ENCODE measurements at places on chromosomes 3 and 15.

DNA sequence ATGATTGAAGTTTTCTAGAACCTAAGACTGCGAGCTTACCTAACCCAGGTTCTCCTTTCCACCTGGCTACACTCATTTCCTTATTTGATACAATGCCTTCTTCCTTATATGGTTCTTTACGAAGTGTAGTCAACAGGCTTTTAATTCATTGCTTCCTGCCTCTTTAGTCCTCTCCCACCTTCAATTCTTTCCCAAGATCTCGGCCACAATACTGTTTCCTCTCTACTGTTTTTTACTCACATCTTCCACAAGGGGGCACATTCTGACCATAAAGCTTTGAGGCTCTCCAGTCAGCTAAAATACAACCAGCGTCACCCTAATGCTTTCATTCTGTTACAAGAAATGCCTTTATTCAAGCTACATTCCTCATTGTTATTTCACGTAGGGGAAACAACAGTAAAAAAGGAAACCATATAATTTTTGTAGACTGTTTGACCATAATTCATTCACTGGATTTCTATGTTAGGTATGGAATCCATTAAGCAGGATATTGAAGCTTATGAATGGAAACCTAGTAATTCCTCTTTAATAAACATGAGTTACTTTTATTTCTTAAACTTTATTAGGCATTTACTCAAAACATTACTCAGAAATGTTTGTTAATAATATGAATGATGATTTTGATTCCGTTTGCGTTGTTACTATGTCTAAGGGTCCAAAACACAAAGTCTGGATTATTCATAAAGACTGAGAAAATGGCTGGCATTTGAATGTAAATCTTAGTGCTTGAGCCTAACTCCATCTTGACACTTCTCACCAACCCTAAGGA, 29.5 kb upstream of the VEPH1 start:
- no peak for DNase-seq

DNA sequence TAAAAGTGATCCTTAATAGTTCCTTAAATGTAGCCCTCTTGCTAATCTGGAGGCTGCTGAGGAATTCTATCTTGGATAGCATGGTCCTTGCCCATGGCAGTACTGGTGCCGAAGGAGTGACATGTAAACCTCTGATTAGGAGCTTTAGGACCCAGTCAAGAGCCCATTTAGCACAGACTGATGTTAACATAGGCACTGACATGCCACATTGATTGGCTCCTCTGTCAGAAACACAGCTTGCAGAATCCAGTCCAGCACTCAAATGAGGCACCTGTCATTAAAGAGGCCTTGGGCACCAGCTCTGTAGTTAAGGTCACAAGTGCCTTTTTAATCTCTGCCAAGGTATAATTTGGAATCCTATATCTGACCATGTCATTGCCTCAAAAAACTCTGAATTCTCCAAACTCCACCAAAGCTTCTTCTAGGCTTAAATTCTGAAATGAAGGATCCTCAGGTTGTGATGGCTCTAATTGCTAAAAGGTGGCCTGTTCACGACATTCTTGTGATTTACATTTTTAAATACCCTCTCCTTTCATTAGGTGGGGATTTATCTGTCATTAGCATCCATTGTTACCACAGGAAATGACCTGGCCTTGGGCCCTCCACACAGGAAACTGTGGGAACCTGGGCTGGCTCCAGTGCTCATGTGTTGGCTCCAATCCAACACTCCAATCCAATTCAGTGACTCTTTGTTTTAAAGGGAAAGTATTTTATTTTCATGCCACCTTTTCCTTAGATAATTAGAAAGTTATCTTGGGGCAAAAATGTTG, 57.3 kb upstream of the RNF7 start:
- DNase-seq = no peak

DNA sequence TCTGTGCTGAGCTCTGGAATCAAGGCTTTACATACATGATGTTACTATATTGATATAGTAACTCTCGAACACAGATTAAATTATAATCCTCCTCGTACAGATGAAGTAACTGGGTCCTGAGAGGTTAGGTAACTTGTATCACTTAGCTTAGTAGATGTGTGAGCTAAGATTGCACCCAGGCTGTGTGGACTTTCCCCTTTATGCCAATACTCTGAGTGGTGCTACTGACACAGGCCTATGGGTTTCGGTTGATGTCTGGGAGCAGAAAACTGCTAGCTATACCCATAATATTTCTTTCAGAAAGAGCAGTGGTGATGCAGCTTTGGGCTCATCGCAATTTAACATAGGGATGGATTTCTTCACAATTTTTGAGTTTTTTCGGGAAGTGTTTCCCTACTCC, 259.7 kb downstream of the RBMS3 start:
- no peak for DNase-seq

DNA sequence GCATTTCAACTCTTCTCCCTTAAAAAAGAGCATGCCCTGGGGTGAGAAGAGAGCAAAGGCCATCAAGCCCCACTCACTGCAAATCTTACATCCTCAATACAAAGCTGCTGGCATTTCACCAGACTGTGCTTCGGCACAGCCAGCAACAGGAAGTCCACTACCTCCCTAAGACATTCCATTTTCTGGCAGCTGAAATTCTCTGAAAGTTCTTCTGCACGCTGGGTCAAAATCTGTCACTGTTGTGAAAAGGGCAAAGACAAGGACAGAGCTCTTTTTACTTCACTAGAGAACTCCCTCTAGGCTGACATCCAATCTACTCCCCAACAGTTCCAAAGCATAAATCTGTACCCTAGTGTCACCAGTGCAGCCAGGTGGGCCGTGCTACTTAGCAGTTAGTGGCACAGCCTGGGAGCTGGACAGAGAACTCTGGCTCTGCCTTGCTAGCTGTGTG, 6.3 kb downstream of the MTMR10 start:
- DNase-seq = no peak

- no peak for DNase-seq
These were observed 242.6 kb upstream of the TOPAZ1 start for GRCh38 chr3:43998836-43999727.

- DNase-seq = no peak
These were observed 85.7 kb downstream of the OXNAD1 start for GRCh38 chr3:16350597-16351318.

DNA sequence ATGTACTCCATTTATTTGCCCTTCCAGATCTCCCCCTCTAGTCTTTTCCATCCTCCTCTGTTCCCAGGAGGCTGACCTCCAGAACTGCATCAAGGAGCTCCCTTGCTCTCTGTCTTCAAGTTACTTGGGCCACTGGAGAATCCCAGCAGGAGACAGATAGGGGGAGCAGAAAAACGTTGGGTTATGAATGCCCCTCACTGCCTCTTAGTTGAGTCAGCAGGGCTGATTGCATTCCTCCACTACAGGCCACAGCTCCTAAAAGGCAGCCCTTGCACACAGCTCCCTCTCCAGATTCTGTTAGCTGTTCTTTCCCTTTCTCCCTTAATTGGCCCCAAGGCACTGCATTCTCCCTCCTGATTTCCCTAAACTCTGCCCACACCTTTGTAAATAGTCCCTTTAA, 12.4 kb upstream of the CEP152 start:
- no peak for DNase-seq

GRCh38 chr15:73598530-73599160, 34.5 kb downstream of the NPTN start:
- DNase-seq = no peak

DNA sequence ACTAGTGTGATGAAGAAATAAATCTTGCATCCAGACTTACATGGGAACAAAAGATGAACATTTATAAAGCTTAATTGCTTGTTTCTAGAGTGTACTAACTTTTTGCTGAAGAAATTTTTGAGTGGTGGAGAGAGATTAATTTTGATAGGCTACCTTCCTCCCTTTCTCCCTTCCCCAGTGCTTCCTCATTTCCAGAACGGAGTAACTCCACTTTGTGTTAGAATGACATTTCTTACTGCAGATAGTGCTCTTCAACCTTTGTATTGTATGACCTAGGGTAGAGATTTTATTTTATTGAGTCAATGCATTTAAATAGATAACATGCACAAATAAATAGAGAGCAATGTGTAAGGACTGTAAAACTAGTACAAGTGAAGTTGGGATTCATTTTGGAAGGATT, 1.9 kb downstream of the ATP1B3 start:
- DNase-seq = no peak

GRCh38 chr15:99053380-99054024, 45.9 kb upstream of the PGPEP1L start:
- no peak for DNase-seq

DNA sequence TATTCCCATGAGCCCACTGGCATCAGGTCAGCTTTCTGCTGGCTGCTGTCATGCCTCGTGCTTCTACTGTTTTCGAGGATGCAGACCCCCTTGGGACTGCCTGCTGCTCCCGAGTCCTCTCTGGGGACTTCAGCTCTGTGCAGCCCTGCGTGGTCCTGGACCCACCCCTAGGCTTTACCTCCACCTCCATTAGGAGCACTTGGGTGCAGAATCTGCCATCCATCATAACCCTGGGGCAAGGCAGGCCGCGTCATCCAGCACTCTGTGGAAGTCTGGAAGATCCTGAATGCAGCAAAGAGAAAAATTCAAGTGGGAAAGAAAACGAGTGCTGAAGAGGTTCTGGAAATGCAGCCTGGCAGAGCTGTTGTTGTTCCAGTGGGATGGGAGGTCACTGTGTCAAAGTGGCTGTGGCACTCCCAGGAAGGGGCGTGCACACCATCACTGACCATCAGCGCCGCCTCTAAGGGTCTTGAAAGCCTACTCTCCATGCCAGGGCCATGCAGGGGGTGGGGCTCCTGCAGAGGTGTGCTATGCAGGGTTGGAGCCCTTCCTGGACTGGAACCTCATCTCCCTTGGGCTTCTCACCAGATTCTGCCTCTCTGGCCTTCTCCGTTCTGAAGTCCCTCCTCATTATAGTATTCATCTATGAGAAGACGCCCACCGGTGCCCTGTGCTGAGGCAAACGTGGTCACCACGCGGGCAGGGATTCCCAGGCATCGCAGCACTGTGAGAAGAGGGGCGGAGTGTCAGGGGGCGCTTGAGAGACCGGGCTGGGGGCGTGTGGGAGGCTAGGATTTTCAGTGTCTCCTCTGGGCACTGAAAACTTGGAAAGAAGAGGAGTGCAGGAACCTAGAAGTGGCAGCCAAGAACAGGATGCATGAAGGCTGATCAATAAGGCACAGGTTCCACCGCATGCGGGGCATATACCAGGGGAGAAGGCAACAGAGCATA, 12.5 kb downstream of the EPB42 start:
- no peak for DNase-seq

DNA sequence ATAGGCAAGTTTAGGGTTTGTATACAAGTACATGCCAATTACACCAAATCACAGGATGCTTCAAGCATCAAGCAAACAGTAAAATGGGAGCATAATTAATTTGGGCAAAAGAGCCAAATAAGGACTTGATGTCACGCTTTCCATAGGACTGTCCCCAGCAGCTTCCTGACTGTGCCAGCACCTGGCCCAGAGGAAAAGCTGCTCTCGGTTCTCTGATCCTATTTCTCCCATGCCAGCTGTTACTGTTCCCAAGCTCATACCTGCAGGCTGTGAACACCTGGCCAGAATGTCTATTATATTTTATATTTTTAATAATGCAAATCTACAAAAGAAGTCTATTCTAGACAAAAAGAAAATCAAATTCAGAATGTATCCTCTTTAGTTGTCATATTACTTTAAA, 12.2 kb downstream of the ZXDC start:
- no peak for DNase-seq

- DNase-seq = no peak
These were observed 65.5 kb downstream of the PEX5L start for GRCh38 chr3:179971280-179971679.

GRCh38 chr3:57810471-57811137, 54.5 kb downstream of the SLMAP start:
- no peak for DNase-seq

DNA sequence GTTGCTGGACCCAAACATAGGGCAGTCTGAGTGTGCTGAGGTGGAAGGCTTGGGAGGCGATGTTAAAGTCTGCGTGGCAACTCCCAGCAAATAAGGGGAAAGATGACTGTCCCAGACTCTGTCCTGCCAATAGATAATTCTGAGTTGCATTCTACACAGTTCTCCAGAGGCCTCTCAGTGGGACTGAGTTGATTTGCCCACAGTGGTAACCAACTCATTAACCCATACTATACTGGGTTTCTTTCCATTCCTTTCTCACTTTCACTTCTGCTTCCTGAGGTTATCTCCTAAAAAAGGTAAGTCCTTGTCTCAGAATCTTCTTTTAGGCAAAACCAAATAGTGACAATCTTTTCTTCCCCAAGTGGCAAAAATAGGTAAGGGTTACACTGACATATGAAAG, 549.9 kb upstream of the DPPA4 start:
- DNase-seq = no peak

DNA sequence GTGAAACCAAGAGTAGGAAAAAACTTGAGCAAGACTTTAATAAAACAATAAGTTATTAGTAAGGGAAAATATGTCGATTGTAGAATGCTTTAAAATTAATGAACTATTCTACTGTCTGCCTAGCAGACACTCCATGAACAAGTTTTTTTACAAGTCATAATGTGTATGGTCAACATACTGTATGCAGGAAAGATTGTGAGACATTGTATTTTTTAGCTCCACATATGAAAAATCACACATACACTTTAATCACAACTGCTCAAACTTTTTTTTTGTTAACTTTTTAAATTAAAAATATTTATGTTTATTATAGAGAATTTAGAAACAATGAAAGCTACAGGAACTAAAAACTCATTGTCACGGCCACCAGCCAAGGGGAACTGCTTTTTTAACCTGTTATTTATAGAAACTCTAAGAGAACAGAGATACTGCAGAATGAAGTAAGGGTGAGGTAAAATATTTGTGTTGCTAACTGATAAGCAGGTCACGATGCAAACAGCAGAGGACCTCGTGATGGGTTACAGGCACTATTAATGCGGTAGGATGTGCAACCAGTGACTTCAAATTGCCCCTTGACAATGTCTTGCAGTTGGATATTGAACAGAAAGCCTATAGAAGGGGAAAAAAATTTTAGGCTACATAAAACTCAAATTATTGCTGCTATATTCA, 53.0 kb downstream of the THSD4 start:
- DNase-seq = no peak

GRCh38 chr3:150376001-150376848, 31.9 kb upstream of the TSC22D2 start:
- DNase-seq = no peak

- no peak for DNase-seq
These were observed 102.5 kb downstream of the SST start for GRCh38 chr3:187567661-187568121.

- no peak for DNase-seq
These were observed 266.9 kb downstream of the KCNMB2 start for GRCh38 chr3:178802993-178803693.

DNA sequence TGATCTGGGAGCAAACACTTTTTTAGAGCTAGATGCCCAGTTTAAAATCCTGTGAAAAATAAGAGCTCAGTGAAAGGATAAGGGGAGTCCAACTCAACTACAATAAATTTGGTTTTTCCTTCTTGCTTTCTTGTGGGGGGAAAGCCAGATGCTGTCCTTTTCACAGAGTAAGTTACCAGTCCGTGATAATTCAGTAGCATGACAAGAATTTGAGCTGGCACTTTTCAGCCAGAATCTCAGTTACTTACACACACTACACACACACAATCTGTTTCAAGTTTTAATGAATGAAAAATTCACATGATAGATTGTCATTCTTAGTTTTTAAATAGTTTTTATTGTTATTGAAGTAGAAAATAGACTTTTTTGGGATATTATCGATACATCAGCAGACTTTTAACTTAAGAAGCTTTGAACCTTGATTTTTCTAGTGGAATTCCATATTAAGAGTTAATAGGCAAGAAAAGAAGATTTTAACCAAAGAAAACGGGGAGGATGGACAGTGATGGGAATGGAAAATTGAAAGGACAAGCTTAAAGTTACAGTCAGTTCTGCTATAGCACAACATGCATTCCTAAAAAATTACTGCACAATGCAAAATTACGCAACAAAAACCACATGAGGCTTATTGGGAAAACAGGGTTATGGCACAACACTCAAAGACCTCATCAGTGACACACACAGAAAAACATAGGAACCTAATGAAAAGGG, 47.0 kb downstream of the PSMD6 start:
- no peak for DNase-seq

Data from activated CD4-positive, alpha-beta memory T cell treated with anti-CD3 and anti-CD28 coated beads, Interleukin-2, amount 10 ng/mL, durations not matched to agents 7 days and 5 days (primary cell).